ENCODE measurements at places on chromosomes 2 and 18.

DNA sequence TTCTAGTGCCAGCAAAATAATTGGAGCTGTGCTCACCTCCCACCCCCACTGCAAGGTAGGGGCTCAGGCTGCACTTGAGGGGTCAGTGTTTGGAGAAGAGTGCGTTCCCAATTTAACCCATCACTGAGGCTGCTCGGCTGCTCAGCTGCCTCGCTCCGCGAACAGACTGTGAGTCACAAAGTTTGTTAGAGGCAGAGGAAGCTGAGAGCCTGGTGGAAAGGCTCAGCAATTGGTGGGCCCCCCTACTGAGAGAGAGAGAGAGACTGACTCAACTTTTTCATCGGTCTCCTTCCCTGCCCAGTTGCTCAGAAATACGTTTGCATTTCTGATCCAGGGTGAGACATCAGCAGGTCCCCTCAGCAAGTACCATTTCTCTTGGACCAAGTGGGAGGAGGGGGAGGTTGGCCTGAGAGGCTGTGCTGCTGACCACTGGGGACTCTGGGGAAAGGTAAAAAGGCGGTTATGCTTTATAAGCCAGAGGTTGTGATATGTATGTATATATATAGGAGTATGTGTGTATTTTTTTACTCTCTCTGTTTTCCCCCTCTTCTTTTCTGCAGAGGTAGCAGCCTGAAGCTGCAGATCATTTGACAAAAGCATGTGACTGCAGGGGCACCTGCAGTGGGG is 1.5 kb downstream of the EFR3B start:
- DNase-seq, result no peak

DNA sequence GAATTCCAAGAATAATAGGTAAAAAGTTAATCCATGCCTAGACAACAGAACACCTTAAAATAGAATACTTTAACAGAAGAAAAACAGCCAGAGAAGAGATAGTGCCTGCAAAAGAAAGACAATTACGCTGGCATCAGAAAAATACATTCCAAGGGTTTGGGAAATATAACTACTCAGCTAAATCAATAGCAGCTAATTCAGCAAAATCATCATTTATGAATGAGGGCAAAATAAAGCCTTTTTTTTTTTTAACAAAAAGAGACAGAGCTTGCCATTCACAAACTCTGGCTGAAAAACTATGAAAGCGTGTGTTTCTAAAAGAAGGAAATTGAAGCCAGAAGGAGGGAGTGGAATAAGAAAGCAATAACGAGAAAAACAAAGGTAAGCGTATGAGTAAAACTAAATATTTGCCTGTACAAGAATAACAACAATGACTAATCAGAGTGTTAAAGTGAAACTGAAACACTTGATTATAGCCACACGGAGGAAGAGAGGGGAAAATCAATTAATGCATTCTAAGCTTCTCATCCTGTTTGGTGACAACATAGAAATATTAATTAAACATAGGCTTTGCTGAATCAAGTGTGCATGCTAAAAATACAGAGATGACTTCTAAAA is 90.2 kb downstream of the EHD3 start:
- no peak for DNase-seq

GRCh38 chr18:3593381-3593903 is 143.5 kb downstream of the TGIF1 start:
- DNase-seq, result no peak

- DNase-seq, result no peak
These were observed 286.1 kb downstream of the SOX11 start for GRCh38 chr2:5978131-5978751.

DNA sequence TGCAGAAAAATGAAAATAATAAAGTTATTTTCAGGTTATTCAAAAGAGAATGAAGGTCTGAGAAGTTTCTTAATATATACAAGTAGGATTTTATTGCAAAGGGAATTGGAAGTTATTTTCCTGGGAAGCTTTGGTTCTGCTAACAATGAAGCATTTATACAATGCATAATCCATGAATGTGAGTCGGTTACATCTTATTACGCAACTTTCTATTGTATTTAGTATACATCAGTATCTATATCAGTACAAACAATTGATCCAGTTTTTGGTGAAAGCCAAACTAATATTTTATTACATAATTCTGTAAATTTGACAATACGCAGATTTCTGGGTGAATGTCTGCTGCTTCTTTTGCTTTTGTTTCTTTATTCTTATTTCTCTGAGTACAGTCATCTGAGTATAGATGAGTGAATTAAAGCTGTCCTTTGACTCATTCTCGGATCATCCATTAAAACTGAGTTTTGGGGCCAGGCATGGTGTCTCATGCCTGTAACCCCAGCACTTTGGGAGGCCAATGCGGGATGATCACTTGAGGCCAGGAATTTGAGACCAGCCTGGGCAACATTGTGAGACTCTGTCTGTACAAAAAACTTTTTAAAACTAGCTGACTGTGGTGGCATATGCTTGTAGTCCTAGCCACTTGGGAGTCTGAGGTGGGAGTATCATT is 108.5 kb downstream of the SOCS6 start:
- DNase-seq, result no peak

- no peak for DNase-seq
These were observed 300.4 kb upstream of the NT5C1B start for GRCh38 chr2:18889565-18890332.

GRCh38 chr2:8598295-8599165 is 83.3 kb upstream of the ID2 start:
- no peak for DNase-seq

DNA sequence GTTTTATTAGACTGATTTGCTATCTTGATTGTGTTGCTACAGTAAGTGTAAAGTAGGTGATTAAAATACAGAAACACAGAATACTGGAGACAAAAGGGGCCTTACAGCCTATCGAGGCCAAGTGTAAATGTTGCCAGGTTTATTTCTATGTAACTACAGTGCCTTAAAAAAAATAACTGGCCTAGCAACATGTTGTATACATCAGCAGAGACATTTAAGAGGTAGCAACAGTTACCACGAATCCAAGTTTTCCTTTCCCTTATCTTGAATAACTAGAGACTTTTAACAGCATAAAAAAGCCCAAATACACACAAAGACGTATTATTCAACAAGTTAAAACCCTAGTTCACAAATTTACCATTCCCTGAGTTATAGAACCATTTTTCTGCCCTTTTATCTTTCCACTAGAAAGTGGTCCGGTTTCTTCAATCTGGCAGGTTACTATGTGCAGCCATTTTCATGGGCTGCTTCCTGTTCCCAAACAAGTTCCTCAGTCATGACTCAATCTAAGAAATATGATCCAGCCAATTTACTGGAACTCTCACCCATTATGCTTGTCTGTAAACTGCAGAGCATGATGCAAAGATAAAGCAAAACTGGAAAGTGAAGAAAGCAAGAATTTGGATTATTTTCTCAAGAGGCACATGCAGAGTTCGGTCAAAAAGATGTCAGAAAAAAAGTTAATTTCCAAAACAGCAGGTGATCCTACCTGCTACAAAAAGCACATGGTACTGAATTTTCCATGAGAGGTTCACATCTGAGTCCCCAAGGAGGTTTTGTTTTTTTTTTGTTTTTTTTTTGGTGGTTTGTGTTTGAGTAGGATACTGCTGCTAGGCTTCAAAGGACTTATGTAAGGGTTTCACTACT is 22.2 kb downstream of the NFE2L2 start:
- DNase-seq, result peak; percentile 63

GRCh38 chr2:25655316-25655715 is 18.1 kb downstream of the DTNB start:
- DNase-seq, result no peak

DNA sequence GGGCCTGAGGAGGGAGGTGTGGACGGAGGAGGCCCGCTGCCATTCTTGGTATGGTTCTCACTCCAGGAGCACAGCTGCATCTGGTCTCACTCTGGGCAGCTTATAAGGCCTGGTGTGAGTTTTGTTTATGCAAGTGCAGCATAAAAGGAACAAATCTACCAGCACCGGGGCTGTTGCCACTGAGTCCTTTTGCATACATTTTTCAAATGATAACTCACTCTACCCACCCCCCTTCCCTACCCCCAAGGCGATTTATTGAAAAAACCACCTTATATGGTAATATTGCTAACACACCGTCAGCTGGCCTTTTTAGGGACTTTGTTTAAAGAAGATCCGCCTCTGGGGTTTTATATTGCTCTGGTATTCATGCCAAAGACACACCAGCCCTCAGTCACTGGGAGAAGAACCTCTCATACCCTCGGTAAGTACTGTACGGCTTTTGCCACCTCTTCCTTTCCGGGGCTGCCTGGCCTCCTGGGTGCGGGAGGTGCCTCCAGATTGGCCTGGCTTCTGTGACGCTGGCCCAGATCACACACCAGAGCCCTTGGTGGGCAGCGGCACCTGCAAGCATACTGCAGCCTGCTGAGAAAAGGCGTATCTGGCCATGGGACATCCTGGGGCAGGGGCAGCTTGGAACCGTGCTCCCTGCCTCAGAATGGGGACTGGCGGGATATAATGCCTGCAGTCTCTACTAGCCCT is at the start of gene ACTG2:
Gene ACTG2, plus strand, starts transcription at position 378 of the 699 bp plus-strand sequence. CDS start 8,304 bp downstream, outside the sequence.
- DNase-seq, result no peak

DNA sequence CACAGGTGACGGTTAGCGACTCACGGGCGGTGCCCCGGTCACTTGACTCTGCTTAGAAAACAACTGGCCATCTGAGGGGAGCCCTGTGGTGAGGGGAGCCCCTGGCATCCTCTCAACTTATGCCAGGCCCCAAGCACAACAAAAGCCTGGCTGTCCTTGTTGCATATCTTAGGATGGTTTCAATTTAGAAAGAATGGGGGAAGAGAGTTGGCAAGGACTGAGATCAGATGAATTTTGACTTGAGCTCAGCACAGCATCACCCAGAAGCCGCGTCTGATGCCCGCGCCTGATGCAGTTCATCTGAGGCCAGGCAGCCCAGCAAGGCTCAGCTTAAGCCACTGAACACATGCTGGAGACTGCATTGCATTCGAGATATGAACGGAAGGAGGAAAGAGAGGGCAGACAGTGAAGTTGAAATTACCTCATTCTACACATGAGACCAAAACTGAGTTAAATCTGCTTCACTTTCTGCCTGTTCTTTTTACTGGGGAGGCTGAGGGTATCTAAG is 36.8 kb downstream of the MYT1L start:
- DNase-seq, result no peak

Data from NCI-H2029 treated with DMSO at 0.1 percent for 48 hours (cell line).